ENCODE measurements at places on chromosomes 1 and 21. TPM values are rescaled to one million over a fixed set of nuclear protein-coding genes. Genes with fewer than 3 reads are reported as not detected.

DDAH1 gene
- 18.2 TPM for total RNA-seq

ADAMTS1 gene
- total RNA-seq: 172 TPM

SDF4 gene
- total RNA-seq: 126 TPM

DNA sequence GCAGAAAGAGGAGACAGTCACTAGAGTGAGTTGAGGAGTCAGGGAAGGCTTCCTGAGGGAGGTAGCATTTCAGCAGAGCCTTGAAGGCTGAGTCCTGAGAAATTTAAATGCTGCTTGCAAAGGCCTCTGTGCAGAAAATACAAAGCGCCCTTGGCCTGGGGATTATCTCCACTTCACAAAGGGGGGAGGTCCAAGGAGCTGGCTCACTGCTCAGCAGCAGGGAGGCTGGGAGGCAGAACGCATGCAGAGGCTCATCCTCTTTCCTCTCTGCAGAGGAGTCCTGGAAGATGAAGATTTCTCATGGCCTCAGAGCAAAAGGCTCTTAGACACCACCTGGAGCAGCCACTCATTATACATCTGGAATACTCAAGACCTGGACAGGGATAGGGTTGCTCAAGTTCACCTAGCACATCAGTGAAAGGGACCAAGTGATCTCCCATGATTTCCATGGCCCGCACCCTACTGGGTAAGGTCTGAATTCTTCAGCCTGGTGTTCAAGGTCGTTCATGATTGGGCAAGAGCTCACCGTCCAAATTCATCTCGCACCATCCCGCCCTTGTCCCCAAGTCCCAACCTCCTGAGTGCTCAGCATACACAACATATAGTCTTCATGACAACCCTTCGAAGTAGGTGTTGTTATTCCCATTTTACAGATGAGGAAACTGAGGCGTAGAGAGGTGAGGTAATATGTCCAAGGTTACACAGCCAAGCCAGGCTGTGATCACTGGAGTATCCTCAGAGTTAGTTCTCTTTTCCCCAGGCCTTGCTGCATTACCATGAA is 9.0 kb downstream of the SLC1A7 start:
- no peak for DNase-seq

DNA sequence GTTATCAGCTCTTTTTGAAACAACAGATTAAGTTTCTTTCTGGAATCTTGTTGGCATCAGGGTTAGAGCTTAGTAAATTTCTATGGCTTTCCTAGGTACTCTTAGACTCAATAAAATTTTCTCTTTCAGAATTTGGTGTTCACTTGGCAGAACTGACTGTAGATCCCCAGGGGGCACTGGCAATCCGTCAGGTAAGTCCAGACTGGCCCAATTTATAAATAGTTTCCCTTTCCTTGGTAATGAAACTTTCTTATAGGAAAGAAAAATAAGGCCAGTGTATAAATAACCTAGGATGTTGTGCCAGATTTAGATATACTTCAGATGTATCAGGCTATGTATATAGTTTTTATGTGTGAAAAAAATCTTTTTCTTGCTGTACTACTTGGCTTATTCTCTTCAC is 18.2 kb downstream of the IPO9 start:
- no peak for DNase-seq

DNA sequence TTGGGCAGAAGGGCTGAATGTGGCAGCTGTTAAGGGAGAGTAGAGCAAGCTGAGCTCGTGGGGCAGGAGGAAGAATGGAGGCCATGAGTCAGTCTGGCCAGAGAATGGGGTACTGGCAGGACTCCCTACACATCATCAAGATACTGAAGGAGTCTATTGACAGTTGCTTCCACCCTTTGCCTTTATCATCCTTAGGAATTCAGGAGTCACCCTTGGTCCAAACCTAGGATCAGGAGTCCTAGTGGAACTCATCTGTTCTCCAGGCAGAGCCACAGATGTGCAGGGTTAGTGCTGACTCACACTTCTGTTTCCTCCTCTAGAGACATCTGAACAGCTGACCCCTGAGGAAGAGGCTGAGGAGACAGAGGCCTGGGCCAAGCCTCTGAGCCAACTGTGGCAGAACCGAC is 18.7 kb upstream of the ST3GAL3 start:
- peak; percentile 86 for DNase-seq
